ENCODE measurements at places on chromosomes 3 and 15. TPM values are rescaled to one million over a fixed set of nuclear protein-coding genes. Genes with fewer than 3 reads are reported as not detected.
A peak's percentile ranks its signal among the peaks of the same experiment; 100 is the strongest.

DNA sequence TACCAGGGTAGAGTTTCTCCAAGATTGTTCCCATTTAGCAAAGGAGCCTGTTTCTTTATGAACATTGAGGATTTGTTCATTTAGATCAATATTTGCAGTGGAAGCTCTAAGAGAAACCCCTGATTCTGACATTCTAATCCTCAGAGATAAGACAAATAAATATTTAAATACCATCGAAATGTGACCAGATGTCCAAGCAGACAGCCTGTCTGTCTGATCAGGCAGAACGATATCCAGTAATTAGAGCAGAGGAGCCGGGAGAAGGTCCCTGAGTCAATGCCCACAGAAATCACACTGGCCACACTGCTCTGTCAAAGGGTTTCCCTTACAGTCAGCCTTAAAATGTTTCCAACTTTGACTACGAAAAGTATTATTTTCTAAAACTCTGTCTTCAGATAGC, 15.7 kb upstream of the ARPIN start:
- DNase-seq, result no peak

GRCh38 chr3:13556917-13557316, 8.0 kb downstream of the FBLN2 start:
- no peak for DNase-seq

- no peak for DNase-seq
These were observed 7.3 kb upstream of the BCL2A1 start for GRCh38 chr15:79978260-79978654.

GRCh38 chr15:32736701-32737061, 18.9 kb downstream of the GREM1 start:
- DNase-seq, result no peak

GRCh38 chr3:187954873-187955586, 198.9 kb upstream of the LPP start:
- DNase-seq, result peak; percentile 58

- DNase-seq, result peak; percentile 77
These were observed 93.9 kb downstream of the RBPMS2 start for GRCh38 chr15:64681424-64682024.

GRCh38 chr3:122558605-122559004, 5.5 kb downstream of the PARP9 start:
- no peak for DNase-seq

GRCh38 chr3:101039285-101039684, 46.1 kb upstream of the ABI3BP start:
- DNase-seq, result peak; percentile 47

GRCh38 chr3:193078996-193079753, 161.5 kb upstream of the MB21D2 start:
- DNase-seq, result no peak

DNA sequence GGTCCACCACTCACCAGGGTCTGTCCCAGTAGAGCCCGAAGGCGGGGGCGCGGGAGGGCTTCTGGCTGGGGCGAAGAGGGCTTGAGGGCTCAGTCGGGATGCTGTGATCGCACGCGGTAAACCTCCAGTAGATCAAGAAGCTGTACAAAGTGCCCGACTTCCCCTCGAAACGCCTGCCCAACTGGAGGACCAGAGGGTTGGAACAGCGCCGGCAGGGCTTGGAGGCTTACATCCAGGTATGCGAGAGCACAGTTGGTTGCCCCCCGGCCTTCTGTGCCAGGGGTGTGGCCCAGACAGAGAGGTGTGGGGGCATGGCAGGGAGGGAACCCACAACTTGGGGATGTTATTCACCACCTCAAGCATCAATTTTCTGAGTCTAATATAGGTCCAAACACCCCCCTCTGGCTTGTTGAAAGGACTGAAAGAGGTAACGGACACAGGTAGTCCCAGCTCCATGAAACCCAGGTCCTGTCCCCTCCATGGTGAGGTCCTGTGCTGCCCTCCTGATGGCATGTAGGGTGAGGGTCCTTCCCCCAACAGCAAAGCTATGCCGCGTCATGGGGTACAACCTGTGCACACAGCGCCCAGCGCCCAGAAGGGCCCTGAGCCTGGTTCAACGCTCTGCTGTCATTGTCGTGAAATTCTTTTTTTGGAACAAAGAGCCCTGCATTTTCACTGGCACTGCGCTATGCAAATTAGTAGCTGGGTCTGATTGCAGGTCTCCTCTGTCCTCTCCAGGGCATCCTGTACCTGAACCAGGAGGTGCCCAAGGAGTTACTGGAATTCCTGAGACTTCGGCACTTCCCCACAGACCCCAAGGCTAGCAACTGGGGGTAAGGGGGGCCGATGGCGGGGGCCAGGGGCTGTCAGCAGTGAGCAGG, 1.2 kb downstream of the SNX22 start:
- DNase-seq, result no peak

DNA sequence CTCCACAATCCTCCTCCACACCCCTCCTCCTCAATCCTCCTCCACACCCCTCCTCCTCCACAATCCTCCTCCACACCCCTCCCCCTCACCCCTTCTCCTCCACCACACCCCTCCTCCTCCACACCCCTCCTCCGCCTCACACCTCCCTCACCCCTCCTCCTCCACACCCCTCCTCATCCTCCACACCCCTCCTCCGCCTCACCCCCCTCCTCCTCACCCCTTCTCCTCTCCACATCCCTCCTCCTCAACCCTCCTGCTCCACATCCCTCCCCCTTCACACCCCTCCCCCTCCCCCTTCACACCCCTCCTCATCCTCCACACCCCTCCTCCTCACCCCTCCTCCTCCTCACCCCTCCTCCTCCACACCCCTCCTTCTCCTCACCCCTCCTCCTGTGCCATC, 69.8 kb upstream of the BLM start:
- peak; percentile 3 for DNase-seq

GRCh38 chr3:152269831-152270734, 1.4 kb downstream of the MBNL1 start:
- DNase-seq, result peak; percentile 62

DNA sequence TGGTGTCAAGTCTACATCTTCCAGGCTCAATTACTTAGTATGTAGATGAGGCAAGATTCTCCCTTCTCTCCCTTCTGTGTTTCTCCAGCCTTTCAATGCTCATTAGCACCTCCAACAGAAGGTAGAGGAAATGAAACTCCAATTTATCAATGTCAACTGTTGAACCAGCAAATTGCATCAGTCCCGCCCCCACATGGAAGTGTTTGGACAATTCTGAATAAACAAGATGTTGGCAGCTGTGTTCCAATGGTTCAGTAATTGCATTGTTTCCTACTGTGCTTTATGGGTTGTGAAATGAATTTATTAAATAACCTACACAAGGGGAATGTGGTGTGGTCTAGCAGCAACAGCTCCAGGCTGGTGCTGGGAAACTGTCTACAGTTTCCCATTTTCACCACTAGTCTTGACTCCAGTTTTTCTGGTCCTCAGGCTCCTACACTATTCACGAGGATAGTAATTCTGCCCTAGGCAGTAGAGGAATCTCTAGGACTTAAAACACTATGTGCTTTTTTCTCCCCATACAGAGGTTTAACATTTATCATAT, 91.9 kb downstream of the MB21D2 start:
- DNase-seq, result no peak

DNA sequence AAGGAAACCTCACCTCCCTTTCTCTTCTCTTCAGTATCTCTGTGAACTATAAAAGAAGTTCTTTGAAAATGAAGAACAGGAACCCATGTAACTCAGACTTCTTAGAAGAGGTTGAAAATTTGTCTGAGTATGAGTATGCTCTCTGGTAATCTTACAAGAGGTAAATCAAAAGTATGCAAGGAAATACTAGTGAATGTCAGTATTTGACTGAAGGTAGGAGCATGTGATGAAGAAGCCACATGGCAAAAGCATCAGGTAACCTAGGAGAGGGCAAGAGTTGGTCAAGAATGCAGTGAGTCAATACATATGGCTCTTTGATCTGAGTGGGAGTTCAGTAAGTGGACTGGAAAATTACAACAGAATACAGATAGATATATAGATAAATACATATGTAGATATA, 133.0 kb upstream of the NECTIN3 start:
- DNase-seq, result no peak

DNA sequence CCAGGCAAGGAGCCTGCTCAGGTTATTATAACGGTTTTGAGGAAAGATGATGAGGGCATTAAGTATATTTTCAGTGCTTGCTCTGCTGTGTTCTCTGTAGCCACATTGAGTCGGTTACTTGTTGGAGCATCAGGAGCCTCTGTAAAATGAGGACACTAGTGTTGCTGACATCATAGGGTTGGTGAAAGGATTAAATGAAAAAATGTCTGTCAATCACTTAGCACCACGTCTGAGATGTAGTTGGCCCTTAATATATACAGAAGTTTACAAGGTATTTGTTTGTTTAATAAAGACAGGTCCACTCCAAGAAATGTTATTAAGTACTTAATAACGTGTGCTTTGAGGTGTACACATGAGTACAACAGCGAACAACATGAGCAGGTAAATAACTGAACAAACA, 735 bp upstream of the SLC25A26 start:
- no peak for DNase-seq

GRCh38 chr3:38521391-38521987, 25.3 kb downstream of the EXOG start:
- peak; percentile 84 for DNase-seq

DNA sequence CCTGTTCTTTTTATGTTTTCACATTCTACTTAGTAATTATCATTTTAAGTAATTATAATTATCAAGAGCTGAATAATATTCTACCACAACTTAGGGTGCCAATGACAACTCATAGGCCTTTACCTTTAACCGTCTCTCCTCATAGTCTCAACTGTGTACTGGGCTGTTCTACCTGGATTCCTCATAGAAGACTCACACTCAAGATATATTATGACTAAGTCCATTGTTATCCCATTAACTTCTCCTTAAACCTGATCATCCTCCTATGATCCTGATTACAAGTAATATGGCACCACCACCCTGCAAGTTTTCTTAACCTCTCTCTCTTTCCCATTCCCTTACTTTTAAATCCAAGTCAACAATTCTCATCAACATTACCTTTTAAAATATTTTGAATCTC, 285.9 kb upstream of the VEPH1 start:
- DNase-seq, result peak; percentile 87

GRCh38 chr15:63048776-63049665, 6.5 kb downstream of the TPM1 start:
- peak; percentile 78 for DNase-seq

GRCh38 chr3:24415824-24416223, 78.8 kb downstream of the THRB start:
- no peak for DNase-seq

DNA sequence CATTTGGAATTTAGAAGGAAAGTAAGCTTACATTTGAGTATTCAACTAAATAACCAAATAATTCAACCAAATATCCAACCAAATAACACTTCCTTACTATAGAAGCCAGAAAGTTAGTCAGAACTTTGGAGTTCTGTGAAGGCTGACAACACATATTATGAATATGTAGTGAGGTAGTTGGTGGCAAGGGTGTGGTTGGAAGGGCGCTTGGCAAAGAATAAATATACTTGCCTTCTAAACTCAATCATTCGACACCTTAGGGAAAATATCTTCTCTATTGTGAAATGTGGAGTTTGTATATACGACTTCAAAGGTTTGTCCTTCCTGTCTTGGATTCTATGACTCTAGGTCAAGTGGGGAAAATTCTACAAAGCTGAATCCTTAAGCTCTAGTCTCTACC, 111.7 kb upstream of the OSTN start:
- peak; percentile 63 for DNase-seq

DNA sequence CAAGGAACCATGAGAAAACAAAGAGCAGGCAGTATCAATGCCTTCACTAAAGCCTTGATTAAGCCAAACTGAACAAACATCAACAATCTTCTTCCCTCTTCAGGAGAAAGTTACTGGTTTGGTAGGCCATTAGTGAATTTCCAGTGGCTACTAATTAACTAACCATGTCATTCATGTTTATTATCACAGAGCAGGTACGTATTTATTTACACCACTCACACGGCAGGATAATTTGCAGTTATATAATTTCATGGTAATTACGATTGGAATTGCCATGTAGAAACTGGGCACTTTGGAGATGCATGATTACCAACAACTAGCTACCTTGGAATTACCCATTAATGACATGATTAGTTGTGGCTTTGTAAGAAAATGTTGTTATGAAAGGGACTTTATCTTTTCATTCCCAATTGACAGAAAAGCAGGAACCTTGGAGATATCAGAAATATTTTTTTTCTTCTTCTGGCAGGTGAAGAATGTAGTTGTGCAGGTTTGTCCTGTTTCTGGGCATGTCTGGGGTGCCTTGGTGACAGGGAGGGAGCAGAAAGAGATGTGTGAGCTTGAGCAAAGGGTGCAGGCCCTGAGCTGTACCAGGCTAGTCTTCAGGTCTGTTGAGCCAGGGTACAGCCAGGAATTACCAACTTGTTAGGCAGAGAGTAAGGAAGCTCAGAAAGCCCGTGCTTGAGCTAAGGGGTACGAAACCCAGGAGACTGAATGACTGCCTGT, 310.7 kb downstream of the RORA start:
- peak; percentile 27 for DNase-seq

DNA sequence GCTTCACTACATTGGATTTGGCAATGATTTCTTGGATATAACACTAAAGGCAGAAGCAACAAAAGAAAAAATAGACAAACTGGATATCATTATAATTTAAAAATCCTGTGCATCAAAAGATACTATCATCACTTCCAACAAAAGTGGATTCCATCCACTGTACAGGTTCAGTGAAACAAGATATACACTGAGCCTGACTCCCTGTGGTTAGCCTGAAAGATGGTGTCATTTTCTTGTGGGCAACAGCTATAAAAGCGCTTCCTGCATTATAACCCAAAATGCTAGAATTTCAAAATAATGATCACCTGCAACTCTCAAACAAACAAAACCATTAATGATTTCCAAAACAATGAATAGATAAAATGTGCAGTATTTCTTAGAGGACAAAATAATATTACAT, 39.6 kb upstream of the TBC1D23 start:
- no peak for DNase-seq

DNA sequence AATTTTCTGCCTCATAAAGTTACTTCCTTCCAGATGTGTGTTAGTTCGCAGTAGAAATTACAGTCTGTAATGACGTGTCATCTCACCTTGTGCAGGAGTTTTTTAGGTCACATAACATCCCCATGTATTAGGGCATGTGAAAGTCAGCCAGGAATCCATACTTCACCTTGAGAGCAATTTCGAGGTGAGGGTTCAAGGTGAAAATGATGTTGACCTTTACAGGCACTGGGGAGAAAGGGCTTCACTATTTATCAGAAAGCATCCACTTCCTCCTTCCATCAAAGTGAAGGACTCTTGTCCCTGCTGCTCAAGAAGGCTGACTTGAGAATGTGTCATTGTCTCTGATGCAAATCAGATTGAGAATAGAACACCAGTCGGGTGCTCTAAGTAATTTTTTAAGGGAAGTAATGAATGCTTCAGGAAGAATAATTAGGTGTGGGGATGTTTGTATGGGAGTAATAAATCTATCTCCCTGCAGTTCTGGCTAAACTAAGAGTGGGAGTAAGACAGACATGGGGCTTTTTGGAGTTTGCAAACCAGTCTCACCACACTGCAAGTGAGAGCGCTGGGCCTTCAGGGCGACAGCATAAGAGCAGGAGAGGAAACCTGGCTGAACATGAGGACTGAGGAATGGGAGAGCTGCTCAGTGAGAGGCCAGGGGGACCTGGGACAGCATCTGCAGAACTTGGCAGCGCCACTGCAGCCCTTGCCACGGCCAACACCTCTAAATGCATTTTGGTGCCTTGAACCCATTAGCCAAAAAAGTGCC, 85.9 kb upstream of the IL12A start:
- DNase-seq, result no peak

Gene DUOX2
- total RNA-seq, result not detected

Gene EBLN2
- 3.8 TPM for total RNA-seq

Gene PIGZ
- 3.7 TPM for total RNA-seq

Gene SPINK8
- not detected for total RNA-seq

Gene CD200R1
- total RNA-seq, result not detected

Gene ATP13A5
- total RNA-seq, result not detected

Gene CDC25A
- 42.4 TPM for total RNA-seq

Gene PPP1R2
- total RNA-seq, result 150 TPM

Gene GTF2A2
- total RNA-seq, result 53.8 TPM

Gene SLC6A6
- total RNA-seq, result 28.1 TPM

Gene GUCA1C
- not detected for total RNA-seq

Measured in PC-3 (cell line).